ENCODE measurements at places on chromosomes 7 and 10. TPM values are rescaled to one million over a fixed set of nuclear protein-coding genes. Genes with fewer than 3 reads are reported as not detected.
A peak's percentile ranks its signal among the peaks of the same experiment; 100 is the strongest.

DNA sequence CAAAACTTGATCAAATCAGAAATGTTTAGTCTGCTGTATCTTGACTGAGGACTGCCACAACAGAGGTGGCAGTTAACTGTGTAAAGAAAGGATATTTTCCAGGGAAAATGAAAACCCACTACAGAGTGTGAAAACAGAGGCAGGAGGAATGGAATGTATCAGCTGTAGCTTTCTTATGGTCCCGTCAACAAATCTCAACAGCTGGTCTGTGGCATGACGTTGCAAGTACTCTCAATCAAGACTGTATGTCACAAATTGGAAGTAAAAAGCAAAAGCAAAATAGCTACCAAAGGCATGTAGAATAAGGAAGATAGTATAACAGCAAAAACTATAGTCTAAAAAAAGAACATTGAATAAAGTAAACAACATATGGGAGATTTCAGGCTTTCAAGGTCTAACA is 123.5 kb downstream of the KMT2C start:
- no peak overlapping the region for H3K4me3 ChIP-seq
- no peak for DNase-seq
- no peaks in the 10 kb centered on the region for H3K27me3 ChIP-seq
- no peak overlapping the region for H3K27ac ChIP-seq
- H3K36me3 ChIP-seq = peaks cover 41% of the 10 kb centered on the region
- H3K4me1 ChIP-seq = peaks cover 18% of the 10 kb centered on the region

GRCh38 chr10:44714451-44714850 is 196.7 kb upstream of the TMEM72 start:
- no peak overlapping the region for H3K27ac ChIP-seq
- DNase-seq = no peak
- H3K27me3 ChIP-seq = no peaks in the 10 kb centered on the region
- H3K36me3 ChIP-seq = no peaks in the 10 kb centered on the region
- no peak overlapping the region for H3K4me3 ChIP-seq
- H3K4me1 ChIP-seq = no peaks in the 10 kb centered on the region

- H3K4me3 ChIP-seq = peak overlapping the region; percentile 65
- DNase-seq = no peak
- peaks cover 8% of the 10 kb centered on the region for H3K4me1 ChIP-seq
- H3K36me3 ChIP-seq = peaks cover 25% of the 10 kb centered on the region
Measured at GRCh38 chr10:119105155-119105554, 1.2 kb downstream of the DENND10 start.

DNA sequence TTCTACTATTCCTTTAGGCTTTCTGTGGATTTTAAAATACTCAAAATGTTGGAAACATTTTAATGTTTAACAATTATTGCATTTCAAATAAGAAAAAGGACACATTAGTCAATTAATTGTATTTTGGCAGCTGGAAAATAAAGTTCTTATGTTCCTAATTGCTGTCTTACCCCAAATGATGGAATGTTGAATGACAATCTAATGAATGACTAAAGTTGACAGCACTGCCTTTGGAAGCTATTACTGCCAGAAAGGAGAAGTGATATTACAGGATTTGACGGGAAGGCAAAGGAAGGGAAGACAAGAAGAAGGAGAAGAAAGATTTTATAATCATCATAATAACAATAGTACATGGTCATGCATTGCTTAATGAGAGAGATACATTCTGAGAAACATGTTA is 23.4 kb upstream of the TMEM229A start:
- H3K4me3 ChIP-seq = no peak overlapping the region
- H3K36me3 ChIP-seq = no peaks in the 10 kb centered on the region
- no peak overlapping the region for H3K27ac ChIP-seq
- no peak for DNase-seq

- H3K27me3 ChIP-seq = no peaks in the 10 kb centered on the region
- peaks cover 12% of the 10 kb centered on the region for H3K4me1 ChIP-seq
- H3K27ac ChIP-seq = no peak overlapping the region
- H3K36me3 ChIP-seq = no peaks in the 10 kb centered on the region
- DNase-seq = no peak
- no peak overlapping the region for H3K4me3 ChIP-seq
Measured at GRCh38 chr10:59805014-59805413, 51.8 kb upstream of the MRLN start.

GRCh38 chr7:151133986-151134742 is 33.3 kb downstream of the GBX1 start:
- no peak overlapping the region for H3K4me3 ChIP-seq
- DNase-seq = peak; percentile 68
- no peak overlapping the region for H3K27ac ChIP-seq
- H3K36me3 ChIP-seq = peaks cover 65% of the 10 kb centered on the region
- H3K27me3 ChIP-seq = no peaks in the 10 kb centered on the region
- H3K4me1 ChIP-seq = peaks cover 18% of the 10 kb centered on the region

DNA sequence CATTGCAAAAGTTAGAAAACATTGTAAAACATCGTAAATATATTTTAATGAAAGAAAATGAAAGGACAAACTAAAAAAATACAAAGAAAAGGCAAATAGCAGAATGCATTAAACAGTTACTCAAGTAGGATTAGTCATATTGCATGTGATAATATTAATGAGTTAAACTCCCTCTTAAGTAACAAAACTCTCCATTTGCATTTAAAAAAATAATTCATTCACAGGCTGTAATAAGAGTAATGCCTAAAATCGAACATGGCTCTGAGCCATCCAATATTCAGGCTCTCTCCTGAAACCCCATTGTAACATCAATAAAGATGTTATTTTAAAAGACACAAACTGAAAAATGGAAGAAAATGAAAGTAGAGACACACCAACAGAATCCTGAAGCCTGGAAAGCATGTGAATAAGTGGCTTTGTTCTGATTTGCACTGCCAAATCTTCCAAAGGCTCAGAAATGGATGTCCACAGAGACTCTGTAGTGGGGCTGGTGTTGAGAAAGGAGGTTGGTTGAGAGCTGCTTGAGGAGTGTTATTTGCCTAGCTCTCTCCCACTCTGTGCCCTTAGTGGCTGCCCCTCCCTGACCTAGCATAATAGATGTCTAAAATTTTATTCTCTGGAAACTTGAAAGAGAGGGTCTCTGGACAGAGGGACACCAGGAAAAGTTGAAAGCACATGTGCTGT is 268.3 kb upstream of the MEOX2 start:
- H3K27ac ChIP-seq = peak overlapping the region; percentile 3
- H3K4me3 ChIP-seq = no peak overlapping the region
- no peaks in the 10 kb centered on the region for H3K4me1 ChIP-seq
- no peak for DNase-seq

DNA sequence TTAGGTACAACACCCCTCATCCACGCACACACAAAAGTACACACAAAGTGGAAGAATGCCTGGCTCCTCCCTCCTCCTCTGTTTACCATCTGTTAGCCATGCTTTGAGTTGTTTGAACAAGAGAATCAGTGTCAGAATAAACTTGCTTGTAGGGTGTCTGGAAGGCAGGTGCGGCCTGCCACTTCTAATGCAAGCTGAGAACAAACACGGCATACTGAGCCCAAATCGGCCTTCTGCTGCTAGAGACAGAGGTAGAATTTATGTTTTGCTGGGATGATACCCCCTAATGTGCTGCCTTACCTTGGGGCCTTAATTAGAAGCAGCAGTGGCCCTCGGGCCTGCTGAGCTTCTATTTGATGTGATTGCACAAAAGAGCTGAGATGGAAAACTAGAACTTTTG is 24.9 kb upstream of the FAM180A start:
- no peak overlapping the region for H3K4me3 ChIP-seq
- no peaks in the 10 kb centered on the region for H3K36me3 ChIP-seq
- no peaks in the 10 kb centered on the region for H3K4me1 ChIP-seq
- H3K27me3 ChIP-seq = no peaks in the 10 kb centered on the region
- peak overlapping the region; percentile 90 for H3K27ac ChIP-seq
- no peak for DNase-seq

GRCh38 chr10:97072851-97073665 is 112.7 kb downstream of the SLIT1 start:
- no peak overlapping the region for H3K4me3 ChIP-seq
- no peaks in the 10 kb centered on the region for H3K36me3 ChIP-seq
- peaks cover 5% of the 10 kb centered on the region for H3K27me3 ChIP-seq

DNA sequence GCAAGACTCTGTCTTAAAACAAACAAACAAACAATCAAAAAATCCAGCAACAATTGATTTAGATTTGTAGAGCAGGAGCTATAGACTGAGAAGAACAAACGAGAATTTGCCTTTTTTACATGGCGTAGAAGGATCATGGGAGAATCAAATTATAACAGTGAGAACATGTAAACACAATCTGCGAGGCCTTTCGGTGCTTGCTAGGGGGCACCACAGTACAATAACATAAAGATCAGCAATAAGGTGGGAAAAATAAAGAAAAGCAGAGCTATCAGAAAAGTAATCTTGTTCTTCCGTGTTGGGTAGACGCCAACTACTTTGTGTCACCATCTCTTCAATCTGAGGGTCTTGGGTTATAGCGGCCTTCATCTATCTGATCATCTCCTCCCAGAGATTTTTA is 82.2 kb downstream of the NOD1 start:
- no peaks in the 10 kb centered on the region for H3K4me1 ChIP-seq
- H3K27me3 ChIP-seq = no peaks in the 10 kb centered on the region
- H3K4me3 ChIP-seq = no peak overlapping the region
- H3K27ac ChIP-seq = no peak overlapping the region

- no peak overlapping the region for H3K27ac ChIP-seq
- no peaks in the 10 kb centered on the region for H3K36me3 ChIP-seq
- no peak for DNase-seq
Measured at GRCh38 chr7:94397722-94398121, 3.0 kb downstream of the COL1A2 start.

- no peaks in the 10 kb centered on the region for H3K36me3 ChIP-seq
- no peaks in the 10 kb centered on the region for H3K27me3 ChIP-seq
- no peak overlapping the region for H3K27ac ChIP-seq
Measured at GRCh38 chr10:28744069-28744768, 66.9 kb downstream of the BAMBI start.

DNA sequence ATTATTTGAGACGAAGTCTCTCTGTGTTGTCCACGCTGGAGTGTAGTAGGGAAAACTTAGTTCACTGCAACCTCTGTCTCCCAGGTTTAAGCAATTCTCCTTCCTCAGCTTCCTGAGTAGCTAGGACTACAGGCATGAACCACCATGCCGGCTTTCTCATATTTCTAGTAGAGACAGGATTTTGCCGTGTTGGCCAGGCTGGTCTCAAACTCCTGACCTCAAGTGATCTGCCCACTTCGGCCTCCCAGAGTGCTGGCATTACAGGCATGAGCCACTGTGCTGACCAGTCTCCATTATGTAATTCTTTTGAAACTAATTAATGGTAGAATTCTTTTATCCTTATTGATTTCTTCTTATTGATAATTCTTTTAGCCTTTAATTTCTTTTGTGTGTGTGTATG is 32.5 kb downstream of the PCLO start:
- H3K4me1 ChIP-seq = no peaks in the 10 kb centered on the region
- H3K4me3 ChIP-seq = no peak overlapping the region

GRCh38 chr10:116146372-116147140 is 126.5 kb downstream of the GFRA1 start:
- no peaks in the 10 kb centered on the region for H3K4me1 ChIP-seq
- no peak overlapping the region for H3K27ac ChIP-seq
- no peak for DNase-seq
- no peak overlapping the region for H3K4me3 ChIP-seq

DNA sequence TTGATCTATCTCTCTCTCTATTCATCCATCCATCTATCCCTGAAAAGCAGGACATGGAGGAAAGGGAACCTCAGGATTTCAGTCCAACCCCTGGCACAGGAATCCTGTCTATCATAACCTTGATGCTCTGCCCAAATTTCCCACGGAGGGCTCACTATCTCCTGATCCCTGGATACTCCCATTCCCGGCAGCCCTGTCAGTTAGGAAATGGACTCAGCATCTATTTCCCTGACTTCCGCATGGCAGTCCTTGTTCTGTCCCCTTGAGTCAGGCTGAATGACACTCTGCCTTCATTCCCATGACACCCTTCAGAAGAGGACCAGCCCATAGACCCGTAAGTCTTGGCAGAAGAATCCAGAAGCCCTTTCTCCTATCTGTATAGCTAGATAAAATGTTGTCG is 77.7 kb downstream of the VWA2 start:
- H3K27me3 ChIP-seq = no peaks in the 10 kb centered on the region
- H3K36me3 ChIP-seq = no peaks in the 10 kb centered on the region
- H3K4me1 ChIP-seq = peaks cover 5% of the 10 kb centered on the region
- H3K4me3 ChIP-seq = no peak overlapping the region
- no peak overlapping the region for H3K27ac ChIP-seq

DNA sequence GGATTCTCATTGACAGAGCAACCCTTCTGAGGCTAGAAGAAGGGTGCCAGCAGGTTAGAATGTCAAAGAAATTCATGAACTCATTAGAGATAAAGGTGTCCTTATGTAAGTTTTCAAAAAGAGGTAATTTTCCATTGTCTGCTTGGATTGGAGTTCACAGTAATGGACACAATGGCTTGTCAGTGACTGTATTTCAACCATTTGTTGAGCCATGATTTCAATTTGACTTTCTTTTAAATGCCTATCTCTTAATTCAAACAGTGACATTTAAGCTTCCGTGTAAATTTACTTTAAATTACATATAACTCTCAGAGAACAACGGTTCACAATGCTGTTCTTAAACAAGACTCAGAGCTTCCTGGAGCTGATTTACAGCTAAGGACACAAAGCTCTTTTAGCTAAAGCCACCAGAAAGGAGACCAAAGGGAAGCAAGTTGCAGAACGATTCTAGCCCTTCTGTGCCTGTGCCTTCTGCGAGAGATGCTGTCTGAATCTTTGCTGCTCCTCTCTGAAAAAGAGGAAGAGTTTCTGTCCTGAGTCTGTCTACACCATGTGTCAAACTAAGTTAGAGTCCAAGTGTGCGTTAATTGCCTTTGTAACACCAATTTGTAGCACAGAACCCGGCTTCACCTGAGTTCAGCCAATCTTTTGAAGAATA is 42.2 kb upstream of the PFKP start:
- H3K4me3 ChIP-seq = no peak overlapping the region
- no peak overlapping the region for H3K27ac ChIP-seq
- H3K27me3 ChIP-seq = peaks cover 5% of the 10 kb centered on the region
- H3K36me3 ChIP-seq = no peaks in the 10 kb centered on the region

DNA sequence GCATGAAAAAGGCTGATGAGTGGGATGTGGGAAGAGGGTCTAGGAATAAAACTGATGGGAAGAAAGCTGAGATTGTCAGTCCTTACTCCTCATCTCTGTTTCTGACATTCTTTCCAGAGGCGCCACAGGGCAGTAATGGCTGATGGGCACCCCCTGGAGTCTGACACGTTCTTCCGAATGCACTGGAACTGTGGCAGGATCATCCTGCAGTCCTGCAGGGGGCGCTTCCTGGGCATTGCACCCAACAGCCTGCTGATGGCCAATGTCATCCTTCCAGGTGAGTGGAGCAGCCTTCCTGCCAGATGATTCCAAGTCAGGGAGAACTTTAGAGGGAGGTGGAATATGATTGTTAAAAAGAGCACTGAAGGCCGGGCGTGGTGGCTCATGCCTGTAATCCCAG is 4.8 kb downstream of the FSCN3 start:
- H3K4me3 ChIP-seq = no peak overlapping the region
- no peaks in the 10 kb centered on the region for H3K27me3 ChIP-seq
- no peak overlapping the region for H3K27ac ChIP-seq
- H3K36me3 ChIP-seq = no peaks in the 10 kb centered on the region
- DNase-seq = no peak

Gene ITGA8
- 4.3 TPM for total RNA-seq

Gene STEAP2
- 9.9 TPM for total RNA-seq

Gene TMEM229A
- not detected for total RNA-seq

Gene BTRC
- 39.5 TPM for total RNA-seq

Gene ZKSCAN5
- 7.2 TPM for total RNA-seq
